ENCODE measurements at places on chromosomes 4 and X.

GRCh38 chr4:150012851-150013360, 65.3 kb upstream of the DCLK2 start:
- no peak for DNase-seq

- no peak for DNase-seq
Observed at GRCh38 chr4:126973201-126973600, 659.6 kb upstream of the INTU start.

DNA sequence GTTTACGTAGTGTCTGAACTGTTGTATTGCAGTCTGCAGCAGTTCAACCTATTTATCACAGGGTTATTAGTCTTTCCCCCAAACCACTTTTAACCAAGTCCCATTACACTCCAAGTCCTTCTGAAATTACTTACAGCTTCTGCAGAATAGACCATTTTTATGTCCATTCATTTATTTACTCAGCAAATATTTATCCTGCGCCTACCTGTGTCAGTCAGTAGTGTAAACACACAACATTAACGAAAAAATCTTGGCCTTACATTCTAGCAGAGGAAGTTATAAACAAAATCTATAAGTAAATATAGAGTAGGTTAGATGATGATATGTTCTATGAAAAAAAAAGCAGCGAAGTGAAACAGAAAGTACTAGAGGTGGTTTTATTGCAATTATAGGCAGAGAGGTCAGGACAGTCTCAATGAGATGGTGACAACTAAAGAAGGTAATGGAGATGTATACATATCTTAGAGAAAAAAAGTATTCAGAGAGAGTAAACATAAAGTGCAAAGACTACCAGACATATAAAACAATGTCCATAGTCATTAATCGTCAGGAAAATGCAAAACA, 534.7 kb downstream of the KCNIP4 start:
- no peak for DNase-seq

DNA sequence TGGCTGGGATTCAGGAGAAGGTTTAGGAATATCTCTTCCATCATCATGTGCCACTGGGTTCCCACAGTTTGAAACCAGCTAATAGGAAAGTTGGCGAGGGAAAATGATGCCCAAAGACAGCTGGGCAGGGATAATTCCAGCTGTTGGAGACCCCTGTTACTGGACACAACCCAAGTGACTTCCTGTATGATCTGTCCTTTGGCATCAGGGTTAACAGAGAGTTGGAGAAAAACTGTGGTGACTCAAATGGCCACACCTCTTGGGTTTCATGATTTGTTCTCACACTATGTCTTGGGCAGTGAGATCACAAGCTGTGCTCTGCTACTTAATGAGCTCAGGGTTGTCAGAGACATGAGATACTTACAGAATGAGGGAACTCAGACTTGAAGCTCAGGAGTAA, 3.8 kb downstream of the FGF16 start:
- DNase-seq: peak; percentile 6

DNA sequence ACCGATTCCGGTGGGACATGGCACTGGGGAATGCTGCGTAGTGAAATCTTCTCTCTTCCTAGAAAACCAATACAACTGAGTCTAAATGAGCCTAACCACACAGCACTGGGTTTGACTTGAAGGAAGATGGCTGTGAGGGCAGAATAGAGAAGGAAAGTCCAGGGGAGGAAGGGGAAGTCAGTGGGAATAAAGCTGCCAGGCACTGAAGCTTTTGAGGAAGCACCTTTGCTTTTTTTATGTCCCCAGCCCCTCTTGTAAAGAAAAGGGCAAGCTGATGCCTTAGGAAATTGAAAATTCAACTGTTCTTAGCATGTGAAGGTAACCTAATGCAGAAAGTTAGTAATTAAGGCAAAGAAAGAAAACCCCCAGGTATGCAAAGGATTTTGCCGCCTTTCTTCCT, 20.6 kb downstream of the MED28 start:
- DNase-seq: no peak

- DNase-seq: peak; percentile 69
Observed at GRCh38 chrX:115330498-115331168, 41.1 kb downstream of the LUZP4 start.

- peak; percentile 64 for DNase-seq
Observed at GRCh38 chr4:121253961-121254360, 89.8 kb upstream of the TNIP3 start.

DNA sequence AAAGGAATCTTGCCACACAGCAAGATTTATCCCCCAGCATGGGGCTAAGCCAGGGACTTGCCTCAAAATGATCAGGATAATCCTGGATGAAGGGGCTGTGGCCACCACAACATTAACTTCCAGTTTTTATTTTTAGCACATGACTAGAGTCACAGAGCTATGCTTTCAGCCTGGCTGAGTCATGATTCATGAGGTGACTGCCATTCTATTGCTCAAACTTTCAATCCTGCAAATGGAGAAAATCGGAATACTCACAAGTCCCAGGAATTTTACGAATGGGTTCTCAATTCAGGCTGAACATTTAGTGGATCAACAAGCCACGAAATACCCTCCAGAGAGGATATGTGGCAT, 70.7 kb upstream of the HPGD start:
- no peak for DNase-seq

DNA sequence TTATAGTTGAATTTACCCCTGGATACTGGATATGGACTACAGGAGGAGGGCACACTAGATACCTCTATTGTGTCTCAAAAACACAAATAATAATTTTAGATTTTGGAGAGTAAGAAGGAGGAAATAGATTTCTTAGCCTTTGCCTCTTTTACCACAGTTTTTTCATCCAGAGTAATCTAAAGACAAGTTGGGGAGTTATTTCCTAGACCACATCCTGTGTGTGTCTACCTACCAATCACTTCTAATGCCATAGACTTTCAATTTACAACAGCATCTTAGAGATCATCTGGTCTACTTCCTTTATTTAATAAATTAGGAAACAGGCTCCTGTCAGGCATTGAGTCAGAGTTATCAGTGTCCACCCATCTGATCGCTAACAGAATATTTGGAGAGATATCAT, 191.5 kb downstream of the EDA start:
- DNase-seq: no peak

DNA sequence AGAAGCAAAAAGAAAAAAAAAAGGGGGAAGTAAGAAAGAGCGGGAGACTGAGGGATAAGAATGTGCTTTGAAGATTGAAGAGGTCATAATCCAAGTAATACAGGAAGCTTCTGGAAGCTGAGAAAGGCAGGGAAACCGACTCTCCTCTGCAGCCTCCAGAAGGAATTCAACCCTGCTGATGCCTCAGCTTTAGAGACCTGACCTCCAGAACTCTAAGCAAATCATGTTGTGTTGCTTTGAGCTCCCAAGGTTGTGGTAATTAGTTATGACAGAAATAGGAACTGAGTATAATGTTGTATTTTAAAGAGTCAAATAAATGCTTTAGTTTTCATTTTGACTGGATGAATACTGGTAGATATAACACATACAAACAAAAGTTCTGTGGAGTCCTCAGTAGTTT, 48.0 kb upstream of the FAT1 start:
- no peak for DNase-seq

DNA sequence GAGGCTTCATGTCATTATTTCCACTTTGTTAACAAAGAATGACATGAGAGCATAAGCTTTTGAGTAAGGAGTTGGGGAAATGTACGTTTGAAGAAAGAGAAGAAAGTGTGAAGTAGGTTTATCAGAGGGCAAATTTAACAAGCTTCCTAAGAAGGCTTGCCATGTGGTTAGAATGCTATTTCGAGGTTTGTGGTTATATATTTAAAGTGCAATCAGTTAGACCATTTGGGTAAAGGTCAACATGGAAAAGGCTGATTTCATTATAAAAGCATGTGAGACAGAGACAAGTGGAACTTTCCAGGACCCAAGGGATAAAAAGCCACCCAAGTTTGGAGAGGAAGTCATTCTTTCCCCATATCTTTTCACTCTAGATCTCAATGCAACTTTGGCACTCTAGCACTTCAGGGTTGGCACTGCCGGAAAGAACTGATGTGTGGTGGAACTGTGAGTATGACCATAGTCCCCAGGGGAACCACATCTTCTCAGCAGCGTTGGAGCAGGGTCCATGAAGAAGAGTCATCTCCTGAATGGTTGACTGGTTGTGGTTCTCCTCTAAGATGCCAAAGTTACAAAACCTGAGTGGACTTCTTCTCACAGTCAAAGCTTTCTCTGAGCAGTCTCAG, 529.9 kb downstream of the MID1IP1 start:
- peak; percentile 63 for DNase-seq

- no peak for DNase-seq
Observed at GRCh38 chr4:127506283-127506682, 126.5 kb upstream of the INTU start.

GRCh38 chr4:41524425-41524824, 13.5 kb upstream of the LIMCH1 start:
- DNase-seq: no peak

DNA sequence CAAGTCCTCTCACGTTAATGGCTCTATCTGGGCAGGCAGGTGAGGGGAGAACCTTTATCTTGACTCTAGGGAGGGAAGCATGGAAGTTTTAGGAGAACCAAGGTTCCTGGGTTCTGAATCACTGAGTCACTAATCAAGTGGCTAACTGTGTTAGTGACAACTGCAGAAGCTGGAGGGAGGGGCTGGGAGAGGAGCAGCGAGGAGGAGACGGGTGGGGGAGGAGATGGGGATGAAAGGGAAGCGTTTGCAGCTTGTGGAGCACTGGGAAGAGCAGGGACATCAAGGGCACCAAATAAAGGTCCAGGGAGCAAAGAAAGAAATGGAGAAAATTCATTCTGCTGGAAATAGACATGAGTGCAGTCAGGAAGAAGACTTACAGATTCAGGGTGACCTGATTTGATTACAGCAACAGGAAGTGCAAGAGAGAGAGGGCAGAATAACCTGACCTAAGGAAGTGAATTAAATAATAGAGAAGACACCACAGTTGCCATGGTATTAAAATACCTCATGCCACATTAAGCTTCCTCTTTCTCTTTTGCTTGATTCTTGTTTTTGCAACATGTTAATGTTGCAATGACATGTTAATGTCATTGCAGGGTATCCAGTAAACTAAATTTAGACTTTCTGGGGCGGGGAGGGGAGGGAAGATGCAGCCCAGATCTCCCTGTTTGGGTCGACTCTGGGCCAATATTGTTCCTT, 4.5 kb upstream of the SETD7 start:
- peak; percentile 53 for DNase-seq

- DNase-seq: peak; percentile 79
Observed at GRCh38 chr4:26860922-26861433, 337 bp downstream of the STIM2 start.

GRCh38 chr4:80875642-80876041, 154.9 kb upstream of the BMP3 start:
- DNase-seq: peak; percentile 84

- no peak for DNase-seq
Observed at GRCh38 chr4:7837597-7838135, 102.0 kb downstream of the AFAP1 start.

- DNase-seq: no peak
Observed at GRCh38 chr4:133943081-133943480, 258.5 kb downstream of the PABPC4L start.
